ENCODE measurements at places on chromosomes 7 and 10.

- no peak for DNase-seq
These were observed 1125.7 kb downstream of the XPNPEP1 start for GRCh38 chr10:108797573-108797972.

DNA sequence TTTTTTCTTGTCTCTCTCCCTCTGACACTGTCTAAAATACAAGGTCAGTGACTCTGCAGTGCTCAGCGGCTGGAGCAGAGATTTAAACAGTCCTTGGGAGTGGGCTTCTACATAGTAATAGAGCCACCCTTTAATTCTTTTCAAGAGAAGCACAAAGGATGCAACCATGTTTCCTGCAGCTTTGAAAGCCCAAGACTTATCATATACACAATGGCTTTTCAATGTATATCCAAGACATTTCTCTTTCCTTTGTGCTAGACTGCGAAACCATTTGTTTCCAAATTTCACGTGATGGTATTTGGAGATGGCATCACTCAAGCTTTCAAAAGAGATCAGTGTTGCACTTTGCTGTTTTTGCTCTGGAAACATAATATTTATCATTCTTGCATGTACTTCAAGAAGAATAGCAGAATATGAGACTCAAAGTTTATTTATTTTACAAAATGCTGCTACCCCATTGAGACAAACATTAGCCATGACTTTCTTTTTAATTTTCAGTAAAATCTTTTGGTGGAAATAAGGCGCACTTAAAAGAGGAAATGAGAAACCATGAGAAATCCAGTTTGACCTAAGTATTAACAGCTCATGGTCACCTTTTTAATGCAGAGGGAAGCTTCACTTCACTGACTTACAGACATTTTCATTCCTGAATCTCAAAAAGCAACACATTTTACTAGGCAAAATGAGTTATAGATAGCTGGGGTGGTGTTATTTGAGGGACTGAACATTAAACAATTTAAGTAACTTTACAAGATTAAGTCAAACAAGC, 76.6 kb downstream of the SEMA3C start:
- no peak for DNase-seq

- DNase-seq, result no peak
These were observed 94.4 kb downstream of the VOPP1 start for GRCh38 chr7:55477781-55478374.

GRCh38 chr7:17301471-17302456, 3.3 kb downstream of the AHR start:
- DNase-seq, result no peak

DNA sequence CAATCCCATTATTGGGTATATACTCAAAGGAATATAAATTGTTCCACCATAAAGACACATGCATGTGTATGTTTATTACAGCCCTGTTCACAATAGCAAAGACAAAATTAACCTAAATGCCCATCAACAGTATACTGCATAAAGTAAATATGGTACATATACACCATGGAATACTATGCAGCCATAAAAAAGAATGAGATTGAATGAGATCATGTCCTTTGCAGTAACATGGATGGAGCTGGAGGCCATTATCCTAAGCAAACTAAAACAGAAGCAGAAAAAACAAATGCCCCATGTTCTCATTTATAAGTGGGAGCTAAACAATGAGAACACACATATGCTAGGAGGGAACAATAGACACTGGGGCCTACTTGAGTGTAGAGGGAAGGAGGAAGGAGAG, 44.7 kb upstream of the CROT start:
- no peak for DNase-seq

DNA sequence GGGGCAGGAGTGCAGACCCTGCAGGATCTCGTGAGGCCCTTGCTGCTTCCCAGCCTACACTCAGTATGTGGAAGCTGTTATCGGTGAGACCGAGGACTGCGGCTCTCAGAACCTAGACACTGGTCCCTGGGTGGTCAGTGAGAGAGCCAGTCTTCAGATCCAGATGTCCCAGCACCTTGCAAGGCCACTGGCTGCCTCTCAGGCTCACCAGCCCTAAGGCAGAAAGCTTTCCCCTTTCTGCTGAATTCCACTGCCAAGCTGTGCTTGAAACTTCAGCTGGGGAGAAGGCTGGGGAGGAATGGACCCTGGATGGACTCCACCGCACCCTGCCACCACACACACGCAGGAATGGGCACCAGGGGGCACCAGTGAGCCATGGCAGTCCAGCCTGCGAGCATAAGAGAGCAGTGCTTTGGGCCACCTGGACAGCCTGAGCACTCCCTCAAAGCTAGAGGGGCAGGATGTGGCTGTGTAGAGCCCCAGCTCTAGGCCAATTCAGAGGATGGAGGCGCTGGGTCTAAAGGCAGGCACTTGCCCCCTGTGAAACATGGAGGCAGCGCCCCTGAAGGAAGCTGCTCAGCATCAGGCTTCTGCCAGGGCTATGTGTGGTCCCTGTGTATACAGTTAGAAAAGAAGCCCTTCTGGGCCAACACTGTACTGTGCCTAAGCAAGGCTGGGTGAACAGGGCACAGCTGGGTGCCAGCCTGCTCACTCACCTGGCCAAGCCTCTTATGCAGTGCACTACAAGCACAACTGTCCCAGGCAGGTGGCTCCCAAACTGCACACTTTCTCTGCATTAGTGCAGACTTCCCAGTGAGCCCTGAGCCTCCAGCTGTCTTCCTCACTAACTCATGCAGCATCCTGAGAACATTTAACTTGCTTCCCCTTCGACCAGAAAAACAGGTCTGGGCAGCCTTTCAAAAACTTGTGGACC, 21.6 kb downstream of the TMEM72 start:
- no peak for DNase-seq

- DNase-seq, result no peak
These were observed 9.6 kb upstream of the EIF5AL1 start for GRCh38 chr10:79502561-79503309.

DNA sequence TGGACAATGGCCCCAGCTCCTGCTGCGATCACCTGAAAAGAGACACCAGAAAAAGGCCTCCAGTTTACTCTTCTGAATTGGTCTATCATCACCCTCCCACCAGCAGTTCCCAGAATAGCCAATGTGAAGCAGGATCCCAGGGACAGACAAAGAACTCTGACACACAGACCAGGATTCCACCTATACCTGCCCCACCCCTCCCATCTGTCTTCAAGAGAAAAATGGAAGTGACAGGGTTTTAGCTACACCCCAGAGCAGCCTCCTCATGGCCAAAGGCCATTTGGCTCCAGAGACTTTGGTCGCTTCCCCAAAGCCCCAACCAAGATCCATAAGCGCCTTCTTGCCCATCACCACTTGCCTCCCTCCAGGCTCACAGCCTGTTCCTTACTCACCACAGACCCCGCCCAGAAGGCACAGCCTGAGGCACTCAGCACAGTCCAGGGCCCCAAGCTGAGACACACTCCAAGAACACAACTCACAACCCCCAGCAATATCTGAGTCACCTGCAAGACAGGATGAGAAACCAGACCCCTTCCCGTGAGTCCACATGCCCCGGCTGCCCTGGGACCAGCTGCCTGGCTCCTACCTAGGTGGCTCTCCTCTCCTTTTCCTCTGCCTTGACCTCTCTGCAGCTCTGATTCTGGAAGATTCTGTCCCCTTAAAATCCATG, 6.5 kb downstream of the TMEM176B start:
- no peak for DNase-seq

All from cerebellar nuclear complex (tissue), 1 donor.